ENCODE measurements at places on chromosomes 5 and 9.

- no peak for DNase-seq
Observed at GRCh38 chr5:152474961-152475360, 69.9 kb upstream of the NMUR2 start.

DNA sequence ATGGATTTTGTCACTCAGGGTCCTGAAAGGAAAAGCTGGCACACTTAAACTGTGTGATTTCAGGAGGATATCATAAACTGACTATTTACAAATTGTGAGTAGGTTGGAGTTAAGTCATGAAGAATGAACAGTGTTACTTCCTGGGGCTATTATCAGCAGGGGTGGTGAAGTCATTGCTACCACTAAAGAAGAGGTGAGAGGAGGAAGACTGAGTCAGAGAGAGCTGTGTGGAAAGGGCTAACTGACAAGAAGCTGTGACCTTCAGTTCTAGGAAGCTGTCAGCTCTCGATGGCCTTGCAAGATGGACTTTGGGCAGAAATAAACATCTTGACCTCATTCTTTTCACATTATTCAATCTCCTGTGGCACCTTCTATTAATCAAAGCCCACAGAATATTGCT, 72.3 kb upstream of the STARD4 start:
- DNase-seq = no peak

- no peak for DNase-seq
Observed at GRCh38 chr5:176590035-176590717, 19.8 kb downstream of the GPRIN1 start.

DNA sequence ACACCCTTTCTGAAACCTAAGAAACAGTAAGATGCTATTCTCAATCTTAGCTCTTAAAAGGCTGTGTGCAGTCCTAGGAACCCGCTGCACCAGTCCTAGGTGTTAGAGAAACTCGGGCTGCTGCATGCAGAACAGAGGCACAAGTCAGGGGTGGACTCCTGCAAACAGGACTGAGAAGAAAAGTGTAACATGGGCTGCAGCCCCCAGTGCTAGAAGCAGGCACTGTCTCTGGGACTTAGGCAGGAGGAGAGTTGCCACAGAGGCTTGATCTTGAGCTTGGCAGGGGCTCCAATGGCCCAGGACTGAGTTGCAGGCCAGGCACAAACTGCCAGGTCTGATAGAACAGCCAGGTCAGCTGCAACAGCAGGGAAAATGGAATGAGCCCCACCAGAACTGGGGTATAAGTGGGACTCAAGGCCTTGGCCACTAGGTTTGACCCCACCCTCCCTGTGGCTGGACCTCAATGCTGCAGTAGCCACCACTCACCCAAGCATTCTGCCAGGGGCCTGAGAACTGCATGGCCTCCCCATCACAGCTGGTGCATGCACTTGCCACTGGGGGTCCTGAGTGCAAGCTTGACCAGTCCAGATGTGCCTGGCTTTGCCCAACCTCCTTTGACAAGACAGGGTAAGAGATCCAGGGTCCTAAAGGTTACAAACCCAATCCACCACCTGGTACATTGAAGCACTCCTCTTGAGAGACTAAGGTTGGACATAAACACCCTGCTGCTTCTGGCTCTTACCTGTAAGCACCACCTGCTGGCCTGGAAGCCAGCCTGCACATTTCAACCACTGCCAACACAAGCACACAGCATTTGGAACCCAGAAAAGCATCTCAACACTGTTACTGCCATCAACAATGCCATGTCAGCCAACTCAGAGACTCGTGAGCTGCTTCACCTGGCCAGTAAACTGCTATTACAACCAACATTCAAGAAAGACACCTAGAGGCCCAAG, 103.3 kb downstream of the FBXL17 start:
- no peak for DNase-seq

DNA sequence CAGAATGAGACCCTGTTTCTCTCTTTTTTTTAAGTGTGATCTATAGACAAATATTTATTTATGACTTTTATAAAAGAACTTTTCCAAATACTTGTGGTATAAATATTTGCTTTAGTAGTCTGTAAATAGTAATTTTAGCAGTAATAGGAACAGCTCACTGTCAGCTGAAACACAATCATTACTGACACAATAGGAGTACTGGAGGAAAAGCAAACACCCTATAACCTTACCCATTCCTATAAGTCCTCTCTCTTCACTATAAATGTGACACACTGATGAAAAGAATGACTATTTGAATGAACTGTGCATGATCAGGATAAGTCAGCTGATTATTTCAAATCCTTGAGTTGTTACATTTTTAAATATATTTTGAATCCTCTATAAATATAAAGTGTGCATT, 72.4 kb downstream of the CDH12 start:
- DNase-seq = no peak

- no peak for DNase-seq
Observed at GRCh38 chr5:128684961-128685360, 146.9 kb upstream of the FBN2 start.

Measured in HS-27A (cell line).